D341Med (cell line): ENCODE measurements at places on chromosomes 4 and X.

DNA sequence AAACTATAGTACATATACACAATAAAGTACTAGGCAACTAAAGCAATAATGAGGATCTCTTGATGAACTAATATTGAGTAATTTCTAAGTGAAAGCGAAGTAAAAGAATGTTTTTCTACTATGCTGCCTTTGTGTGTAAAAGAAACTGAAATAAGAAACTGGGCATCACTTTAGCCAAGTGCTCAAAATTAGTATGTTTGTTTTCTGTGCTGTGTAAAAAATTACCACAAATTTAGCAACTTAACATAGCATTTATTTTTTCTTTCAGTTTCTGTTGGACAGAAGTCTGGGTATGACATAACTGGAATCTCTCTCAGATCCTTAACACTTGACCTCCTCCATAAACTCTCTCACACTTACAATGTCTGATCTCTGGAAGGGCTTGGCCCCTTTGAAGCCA is 687.1 kb upstream of the MAGEB2 start:
- DNase-seq: no peak

GRCh38 chr4:109177096-109177810 is 125.2 kb downstream of the COL25A1 start:
- DNase-seq: no peak

DNA sequence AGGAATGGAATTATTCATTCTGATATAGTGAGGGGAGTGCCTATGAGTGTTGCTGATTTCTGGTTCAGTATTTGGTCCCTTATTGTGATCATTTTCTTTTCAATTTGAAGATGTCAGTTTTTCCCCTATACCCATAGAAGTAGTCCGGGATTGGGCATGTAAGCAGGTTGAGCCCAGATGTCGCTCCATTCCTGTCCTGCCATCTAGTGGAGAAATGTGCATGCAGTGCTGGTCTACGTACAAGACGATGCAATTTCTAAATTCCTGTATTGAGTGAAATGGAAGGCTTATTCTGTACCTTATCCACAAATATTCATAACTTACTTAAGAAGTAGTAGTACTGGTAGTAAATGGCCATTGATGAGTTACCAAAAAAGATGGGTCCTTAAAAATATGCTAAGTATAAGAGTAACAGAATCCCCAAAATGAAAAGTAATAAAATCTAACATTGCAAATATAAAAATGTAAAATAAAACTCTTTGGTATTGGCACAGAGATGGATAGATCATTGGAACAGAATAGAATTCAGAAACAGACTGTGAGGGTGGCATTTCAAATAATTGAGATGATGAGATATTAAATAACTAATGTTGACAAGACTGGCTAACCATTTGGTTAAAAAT is 60.9 kb downstream of the UGT8 start:
- peak; percentile 74 for DNase-seq

DNA sequence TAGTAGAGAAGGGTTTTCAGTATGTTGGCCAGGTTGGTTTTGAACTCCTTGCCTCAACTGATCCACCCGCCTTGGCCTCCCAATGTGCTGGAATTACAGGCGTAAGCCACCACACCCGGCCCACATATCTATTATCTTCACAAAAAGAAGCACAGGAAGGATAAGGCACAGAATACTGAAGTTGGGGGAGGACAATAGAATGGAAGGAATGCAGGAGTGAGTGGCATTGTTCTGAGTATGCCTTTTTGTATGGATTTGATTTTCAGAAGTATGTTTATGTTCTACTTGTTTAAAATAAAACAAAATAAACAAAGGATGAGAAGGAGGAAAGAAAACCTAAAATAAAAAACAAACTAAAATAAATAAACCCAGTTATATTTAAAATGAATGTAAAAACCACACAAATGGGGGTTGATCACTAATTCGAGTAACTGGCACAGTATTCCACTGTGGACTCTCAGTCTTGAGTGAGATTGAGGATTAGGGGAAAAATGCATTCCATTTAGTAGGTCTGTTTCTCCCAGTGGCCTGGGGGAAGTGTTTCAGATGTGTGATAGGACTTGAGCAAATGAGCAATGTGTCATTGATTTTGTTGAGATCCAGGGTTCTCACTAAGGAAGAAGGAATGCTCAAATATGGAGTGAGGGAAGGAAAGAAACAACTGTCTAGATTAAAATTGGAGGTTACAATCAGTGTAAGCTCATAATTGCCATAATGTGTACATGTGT is 109.0 kb upstream of the C1QTNF7 start:
- no peak for DNase-seq

- DNase-seq: peak; percentile 20
These were observed 958.3 kb upstream of the ADGRL3 start for GRCh38 chr4:60241866-60242265.

- DNase-seq: no peak
These were observed 142.1 kb downstream of the BCOR start for GRCh38 chrX:39955625-39956024.
